ENCODE measurements at places on chromosomes 6 and 20.

GRCh38 chr6:150915131-150915879 lies 49.8 kb downstream of the MTHFD1L start:
- DNase-seq, result no peak

DNA sequence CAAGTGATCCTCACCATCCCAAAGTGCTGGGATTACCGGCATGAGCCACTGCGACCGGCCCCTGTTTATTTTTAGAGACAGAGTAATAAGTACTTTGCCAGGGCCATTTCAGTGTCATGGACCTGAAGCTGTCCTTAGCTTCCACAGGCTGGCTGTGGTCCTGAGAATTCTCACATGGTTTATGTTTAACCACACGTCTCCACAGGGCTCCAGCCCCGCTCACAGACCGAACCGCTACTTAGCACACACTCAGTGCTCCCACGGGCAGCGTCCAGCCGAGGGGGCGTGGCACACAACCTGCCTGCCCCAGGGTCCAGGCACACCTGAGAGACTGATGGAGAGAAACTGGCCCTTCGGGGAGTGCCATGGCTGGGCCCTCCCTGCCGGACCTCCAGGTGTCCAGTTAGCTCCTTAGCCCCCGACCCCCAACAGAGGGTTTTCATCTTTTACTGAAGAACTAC lies 11.7 kb downstream of the ACSS1 start:
- DNase-seq, result no peak

DNA sequence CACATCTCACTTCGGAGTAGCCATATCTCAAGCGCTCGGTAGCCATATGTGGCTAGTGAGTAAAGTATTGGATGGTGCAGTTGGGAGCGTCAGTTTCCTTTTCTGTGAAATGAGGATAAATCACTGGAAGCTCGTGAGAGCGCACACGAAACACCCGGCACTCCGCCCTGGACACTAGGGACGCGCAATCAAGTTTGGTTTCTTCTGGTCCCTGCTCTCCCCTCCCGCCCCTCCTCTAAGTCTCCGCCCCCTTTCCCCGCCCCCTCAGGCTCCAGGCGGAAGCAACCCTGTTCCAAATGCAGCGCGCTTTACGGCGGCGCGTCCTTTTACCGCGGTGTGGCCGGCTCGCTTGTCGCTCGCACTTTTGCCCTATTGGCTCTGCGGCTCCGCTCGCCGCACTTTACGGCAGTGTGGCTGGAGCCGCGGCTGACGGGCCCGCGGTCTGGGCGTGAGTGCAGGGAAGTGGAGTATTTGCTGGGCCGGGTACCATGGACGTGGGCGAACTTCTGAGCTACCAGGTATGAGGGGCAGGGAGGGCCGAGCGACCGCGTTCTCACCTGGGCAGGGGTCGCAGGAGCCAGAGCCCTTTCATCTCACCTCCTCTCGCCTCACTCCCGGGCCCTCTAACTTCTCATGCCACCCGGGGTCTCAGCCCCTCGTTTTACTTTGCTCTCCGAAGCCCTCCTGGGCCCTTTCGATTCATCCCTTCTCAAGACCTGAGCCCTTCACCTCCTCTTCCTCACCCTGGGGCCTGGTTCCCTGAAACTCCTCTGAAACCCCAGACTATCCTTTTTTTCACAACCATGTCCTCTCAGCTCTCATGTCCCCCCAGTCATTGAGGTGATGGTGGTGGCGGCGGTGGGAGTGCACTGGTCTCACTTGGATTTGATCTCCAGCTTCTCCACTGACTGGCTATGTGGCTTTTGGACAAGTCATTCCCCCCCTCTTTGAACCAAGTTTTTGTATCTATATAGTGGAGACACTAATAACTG lies at the start of gene CTNNBL1:
Gene CTNNBL1 (plus strand): TSS at position 396 of the 992 bp plus-strand sequence. CDS start 93 bp downstream, at position 489.
- peak; percentile 93 for DNase-seq

DNA sequence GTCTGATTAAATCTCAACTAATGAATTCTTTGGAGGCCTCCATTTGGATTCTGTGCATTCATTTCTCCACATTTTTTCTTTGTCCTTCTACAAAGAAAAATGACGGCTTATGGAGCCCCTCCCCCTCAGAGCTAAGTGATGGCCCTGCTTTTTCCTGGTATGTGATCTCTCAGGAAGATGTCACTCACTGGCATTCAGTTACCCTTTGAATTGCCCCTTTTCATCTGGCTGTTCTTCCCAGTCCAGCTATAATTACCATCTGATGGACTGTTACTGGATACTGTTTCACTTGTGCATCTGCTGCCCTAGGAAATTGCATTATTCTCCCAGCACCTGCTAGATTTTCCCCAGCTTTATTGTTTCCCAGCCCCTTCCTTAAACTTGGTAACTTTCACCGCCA lies 151.9 kb downstream of the CFAP61 start:
- DNase-seq, result no peak

DNA sequence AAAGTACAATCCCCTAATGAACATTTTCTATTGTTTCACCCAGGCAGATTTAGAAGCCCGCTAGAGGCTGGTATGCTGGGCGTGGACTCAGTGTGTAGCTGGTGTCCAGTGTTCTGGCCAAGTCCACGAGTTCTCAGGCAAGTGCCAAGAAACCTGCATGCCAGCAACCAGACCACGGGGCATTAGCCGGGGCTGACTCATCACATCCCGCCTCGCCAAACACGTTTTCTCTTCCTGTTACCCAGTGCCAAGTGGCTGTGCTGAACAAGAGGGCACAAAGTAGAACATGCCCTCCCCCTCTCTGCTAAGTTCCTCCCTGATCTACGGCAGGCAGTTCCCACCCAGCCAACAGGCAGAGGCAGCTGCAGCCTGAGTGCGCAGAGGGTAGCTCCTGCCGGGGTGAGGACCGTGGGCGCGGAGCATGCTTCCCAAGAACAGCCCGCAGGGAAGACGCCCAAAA lies 29.6 kb downstream of the RAMACL start:
- DNase-seq, result peak; percentile 89

- peak; percentile 20 for DNase-seq
These were observed 31.6 kb upstream of the SLC32A1 start for GRCh38 chr20:38692436-38693411.

All from C1 segment of cervical spinal cord (tissue), 14 donors.